ENCODE measurements at places on chromosomes 4 and X.

- no peak for DNase-seq
Measured at GRCh38 chrX:47745416-47745815, 86.4 kb upstream of the UXT start.

- DNase-seq, result no peak
Measured at GRCh38 chr4:189597341-189597740, 343.3 kb upstream of the FRG1 start.

DNA sequence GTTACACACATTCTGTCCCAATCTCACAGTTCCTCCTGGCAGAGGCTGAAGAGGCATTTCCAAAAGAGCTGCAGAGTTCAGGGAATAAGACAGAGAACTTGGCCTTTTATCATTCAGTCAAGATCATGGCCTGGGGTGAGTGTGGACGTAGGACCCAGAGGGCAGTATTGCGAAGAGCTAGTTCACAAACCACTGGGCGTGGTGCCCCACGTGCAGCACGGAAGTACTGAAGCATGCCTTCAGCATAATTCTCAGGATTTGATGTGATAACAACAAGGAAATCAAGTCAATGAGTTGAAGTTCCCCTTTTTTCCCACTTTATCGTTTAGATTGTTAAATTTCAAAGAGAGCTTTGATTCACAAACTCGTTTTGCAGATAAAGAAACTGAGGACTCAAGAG lies 117.7 kb downstream of the RELL1 start:
- DNase-seq, result no peak

GRCh38 chr4:74598611-74599325 lies 153.8 kb downstream of the AREG start:
- no peak for DNase-seq

- DNase-seq, result no peak
Measured at GRCh38 chr4:90950385-90950841, 823.2 kb downstream of the CCSER1 start.

DNA sequence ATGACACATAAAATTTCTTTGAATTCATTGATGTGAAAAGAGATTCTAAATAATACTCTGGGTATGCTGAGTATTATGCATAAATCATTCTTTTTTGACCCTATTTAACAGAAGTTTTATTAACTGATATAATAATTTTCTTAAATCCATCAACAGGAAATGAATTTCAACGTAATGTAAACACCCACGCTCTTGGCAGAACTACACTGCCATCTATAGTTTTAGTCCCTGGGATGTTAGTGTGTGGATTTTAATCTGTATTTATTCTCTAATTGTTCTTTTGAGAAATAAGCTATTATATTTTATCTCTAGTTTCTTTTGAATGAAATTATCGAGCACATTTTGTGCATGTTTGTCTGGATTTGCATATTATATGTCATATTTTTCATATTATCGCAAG lies 666.8 kb upstream of the NDST4 start:
- DNase-seq, result no peak

GRCh38 chrX:133444952-133445831 lies 29.9 kb upstream of the GPC4 start:
- DNase-seq, result no peak

DNA sequence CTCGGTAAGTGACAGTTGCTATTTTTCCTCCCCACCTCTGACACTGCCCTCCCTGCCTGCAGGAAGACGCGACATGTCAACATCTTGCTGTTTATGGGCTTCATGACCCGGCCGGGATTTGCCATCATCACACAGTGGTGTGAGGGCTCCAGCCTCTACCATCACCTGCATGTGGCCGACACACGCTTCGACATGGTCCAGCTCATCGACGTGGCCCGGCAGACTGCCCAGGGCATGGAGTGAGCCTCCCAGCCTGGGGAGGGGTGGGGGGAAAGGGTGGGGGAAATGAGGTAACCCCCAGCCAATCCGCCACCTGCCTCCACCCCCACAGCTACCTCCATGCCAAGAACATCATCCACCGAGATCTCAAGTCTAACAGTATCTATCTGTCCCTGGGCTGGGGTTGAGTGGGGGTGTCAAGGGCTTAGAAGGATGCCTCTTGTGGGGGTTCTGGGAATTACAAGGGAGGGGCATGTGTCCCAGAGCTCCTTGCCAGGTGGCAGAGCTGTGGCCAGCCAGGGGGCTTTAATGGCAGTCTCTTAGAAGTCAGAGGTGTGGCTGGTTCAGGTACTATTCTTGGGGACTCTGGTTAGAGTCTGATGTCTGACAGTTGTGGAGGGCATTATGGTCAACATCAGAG lies 7.8 kb downstream of the ARAF start:
- peak; percentile 35 for DNase-seq

- DNase-seq, result no peak
Measured at GRCh38 chr4:94959307-94959706, 201.6 kb downstream of the BMPR1B start.

DNA sequence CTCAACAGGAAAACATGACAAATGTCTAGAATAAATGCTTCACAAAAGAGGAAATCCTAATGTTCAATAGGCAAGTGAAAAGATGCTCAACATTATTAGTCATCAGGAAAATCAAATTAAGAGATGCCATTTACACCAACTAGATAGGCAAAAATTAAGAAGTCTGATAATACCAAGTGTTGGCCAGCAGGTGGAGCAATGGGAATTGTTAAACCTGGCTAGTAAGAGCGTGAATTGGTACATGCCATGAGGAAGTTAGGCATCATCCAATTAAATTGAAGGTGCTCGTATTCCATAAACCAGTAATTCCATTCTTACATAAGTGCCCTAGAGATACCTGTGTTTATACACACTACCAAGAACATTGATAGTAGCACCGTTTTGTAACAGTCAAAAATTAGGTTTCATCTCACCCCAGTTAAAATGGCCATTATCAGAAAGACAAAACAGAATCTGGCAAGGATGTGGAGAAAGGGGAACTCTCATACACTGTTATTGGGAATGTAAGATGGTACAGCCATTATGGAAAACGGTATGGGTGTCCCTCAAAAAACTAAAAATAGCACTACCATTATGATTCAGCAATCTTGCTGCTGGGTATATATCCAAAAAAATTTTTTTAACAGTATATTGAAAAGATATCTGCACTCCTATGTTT lies 14.0 kb upstream of the ZCCHC18 start:
- DNase-seq, result peak; percentile 49

- no peak for DNase-seq
Measured at GRCh38 chr4:38664706-38665401, 855 bp downstream of the KLF3 start.

DNA sequence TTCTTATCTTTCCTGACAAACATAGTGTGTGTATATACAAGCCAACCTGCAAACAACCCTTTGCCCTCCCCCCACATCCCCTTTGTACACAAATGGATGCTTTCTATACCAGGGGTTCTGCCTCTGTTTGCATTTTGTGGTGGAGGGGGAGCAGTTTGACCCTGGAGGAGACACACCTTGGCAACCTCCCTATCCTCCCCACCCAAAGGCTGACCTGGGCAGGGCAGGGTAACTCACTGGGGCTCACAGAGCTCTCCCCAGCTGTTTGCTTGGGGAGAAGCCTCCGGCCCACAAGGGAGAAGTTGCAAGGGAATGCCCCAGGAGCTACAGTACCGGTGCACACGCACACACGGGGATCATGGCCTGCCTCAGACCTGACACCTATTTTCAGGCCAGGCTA lies 372.6 kb downstream of the BCOR start:
- no peak for DNase-seq

- DNase-seq, result no peak
Measured at GRCh38 chrX:126272795-126273497, 106.9 kb upstream of the DCAF12L2 start.

GRCh38 chr4:20279381-20279780 lies 27.7 kb downstream of the SLIT2 start:
- DNase-seq, result no peak

GRCh38 chr4:89468602-89469001 lies 161.0 kb upstream of the GPRIN3 start:
- no peak for DNase-seq

DNA sequence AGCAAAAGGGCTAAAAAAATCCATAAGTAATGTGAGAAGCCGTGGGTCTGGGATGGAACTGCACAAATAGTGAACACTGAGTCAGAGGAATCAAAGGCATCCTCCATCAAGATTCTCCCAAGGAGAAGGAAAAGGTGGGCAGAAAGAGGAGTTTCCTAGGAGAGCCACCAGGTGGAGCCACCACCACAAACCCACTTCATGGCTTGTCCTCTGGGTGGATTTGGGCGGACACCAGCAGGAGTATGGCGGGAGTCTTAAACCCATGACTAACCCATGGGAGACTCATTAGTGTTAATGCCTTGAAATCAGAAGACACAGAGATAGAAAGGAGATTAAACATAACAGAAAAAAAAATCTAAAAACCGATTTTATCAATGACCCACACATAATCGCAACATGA lies 147.7 kb downstream of the SH3KBP1 start:
- peak; percentile 40 for DNase-seq

DNA sequence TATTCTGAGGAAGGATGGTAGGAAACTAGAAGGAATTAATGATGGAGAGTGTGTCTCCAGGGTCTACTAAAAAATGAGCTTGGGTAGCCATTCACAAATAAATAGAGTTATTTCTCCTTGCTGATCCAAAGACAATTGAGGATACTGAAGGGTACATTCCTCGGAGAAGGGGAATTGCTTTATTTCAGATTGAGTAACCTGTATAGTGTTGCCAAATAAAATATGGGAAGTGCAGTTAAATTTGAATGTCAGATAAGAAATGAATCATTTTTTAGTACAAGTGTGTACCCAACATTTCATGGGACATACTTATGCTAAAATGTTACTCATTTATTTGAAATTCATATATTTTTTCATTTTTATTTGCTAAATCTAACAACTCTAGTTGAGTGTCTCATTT lies 16.0 kb upstream of the VSIG1 start:
- no peak for DNase-seq

- no peak for DNase-seq
Measured at GRCh38 chr4:1293991-1294390, 4.3 kb downstream of the MAEA start.

DNA sequence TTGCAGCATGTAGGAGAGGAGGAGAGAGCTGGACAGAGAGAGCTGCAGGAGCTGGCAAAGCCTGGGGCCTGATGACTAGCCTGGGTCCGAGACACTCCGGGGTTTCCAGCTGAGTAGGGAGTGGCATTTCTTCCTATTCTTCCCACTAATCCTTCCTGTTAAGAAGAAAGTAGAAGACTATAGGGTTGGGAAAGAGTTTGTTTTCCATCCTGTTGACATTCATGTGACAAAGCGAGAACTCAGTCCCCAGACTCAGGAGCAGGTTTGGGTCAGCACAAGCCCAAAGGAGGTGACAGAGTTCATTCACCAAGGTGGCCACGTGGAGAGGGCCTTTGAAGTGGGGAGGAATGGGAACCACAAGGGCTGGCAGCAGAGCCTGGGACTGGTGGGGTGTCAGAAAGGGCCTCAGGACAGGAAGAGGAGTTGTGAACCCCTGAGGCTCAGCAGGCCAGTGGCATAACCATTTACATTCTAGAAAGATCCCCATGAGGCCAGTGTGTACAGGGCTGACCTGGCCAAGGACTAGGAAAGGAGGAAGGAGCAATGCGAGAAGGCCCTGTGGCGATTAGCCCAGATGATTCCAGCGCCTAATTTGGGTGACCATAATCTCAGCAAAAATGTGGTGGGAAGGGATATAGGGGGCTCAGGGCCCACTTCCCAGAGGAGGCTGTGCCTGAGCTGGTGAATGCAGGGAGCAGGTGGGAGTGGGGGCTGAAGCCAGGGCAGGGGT lies 3.3 kb upstream of the HAUS3 start:
- no peak for DNase-seq

DNA sequence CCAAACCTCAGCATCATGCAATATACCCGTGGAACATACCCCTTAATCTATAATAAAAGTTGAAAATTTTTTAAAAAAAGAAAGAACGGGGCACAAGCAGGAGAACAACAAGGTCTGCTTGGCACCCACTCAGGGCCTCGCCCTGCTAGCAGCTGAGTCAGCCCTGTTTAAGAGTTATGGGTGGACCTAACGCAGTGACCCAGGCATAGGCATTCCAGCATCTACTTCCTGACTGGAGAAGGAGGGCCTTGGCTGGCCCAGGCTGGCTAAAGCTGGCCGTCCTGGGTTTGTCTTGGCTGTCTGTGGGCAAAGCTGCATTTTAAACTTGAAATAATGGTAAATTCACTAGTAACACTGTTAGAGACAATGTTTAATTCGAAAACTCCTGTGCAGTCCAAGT lies 236.7 kb upstream of the PGRMC2 start:
- DNase-seq, result no peak

DNA sequence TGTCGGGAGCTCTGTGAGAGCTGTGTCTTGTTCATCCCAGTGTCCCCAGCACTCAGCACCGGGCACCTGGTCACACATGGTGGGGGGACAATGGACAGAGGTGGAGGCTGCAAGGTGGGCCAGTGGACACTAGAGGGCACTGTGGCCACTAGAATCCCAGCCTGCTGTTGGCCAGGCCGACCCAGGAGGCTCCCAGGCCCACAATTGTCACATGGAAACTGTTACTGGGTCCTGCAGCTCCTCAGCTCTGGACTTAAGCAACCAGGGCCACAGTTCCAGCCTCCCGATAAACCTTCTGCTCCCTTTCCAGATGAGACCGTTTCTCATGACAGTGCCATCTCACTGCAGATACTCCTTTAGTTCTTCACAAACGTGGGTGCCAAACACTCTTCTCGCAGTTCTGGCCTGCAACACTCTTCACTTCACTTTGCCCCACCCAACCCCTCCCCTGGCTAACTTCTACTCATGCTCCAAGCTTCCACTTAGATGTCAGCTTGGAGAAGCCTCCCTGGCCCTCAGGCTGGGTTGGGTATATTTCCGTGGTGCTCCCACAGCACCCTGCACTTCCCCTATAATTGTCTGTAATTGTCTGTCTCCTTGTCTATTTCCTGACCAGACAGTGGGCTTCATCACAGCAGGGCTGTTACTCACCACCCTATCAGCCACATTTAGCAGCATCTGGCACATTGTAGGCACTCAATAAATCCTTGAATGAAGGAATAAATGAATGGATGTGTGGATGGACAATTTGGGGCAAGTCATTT lies 3.5 kb upstream of the IQSEC2 start:
- DNase-seq, result peak; percentile 40

DNA sequence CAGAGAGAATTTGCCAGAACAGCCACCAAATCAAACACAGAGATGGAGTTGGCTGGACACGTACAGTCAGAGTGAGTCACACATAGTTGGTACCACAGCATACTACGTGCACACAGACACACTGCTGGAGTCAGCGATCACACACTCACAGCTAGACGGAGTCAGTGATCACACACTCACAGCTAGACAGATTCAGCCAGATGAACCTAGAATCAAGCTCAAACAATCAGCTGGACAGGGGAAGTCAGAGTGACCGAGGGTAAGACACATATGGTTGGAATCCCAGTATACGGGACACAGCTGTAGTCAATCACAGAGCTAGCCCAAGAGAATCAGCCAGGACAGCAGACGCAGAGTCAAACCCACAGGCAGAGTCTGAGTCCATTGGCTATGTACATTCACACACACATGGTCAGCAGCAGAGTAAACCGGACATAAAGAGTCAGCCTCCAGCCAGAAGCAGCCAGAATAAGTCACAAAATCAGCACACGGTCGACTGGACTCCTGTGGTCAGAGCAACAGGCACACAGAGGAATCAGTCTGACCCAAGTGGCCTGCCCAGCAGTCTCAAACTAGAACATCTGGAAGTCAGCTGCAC lies 4.6 kb downstream of the SLC38A5 start:
- no peak for DNase-seq

GRCh38 chrX:35622040-35622439 lies 176.1 kb upstream of the MAGEB16 start:
- no peak for DNase-seq
